Stimulated activated CD4-positive, alpha-beta T cell treated with anti-CD3 and anti-CD28 coated beads, Interleukin-4, amount 100 ng/mL, for 48 hours (primary cell): ENCODE measurements at places on chromosomes 1 and 21.

- no peak for DNase-seq
Measured at GRCh38 chr1:208112401-208112800, 131.8 kb downstream of the PLXNA2 start.

- no peak for DNase-seq
Measured at GRCh38 chr21:46091118-46091517, 6.8 kb upstream of the COL6A2 start.

DNA sequence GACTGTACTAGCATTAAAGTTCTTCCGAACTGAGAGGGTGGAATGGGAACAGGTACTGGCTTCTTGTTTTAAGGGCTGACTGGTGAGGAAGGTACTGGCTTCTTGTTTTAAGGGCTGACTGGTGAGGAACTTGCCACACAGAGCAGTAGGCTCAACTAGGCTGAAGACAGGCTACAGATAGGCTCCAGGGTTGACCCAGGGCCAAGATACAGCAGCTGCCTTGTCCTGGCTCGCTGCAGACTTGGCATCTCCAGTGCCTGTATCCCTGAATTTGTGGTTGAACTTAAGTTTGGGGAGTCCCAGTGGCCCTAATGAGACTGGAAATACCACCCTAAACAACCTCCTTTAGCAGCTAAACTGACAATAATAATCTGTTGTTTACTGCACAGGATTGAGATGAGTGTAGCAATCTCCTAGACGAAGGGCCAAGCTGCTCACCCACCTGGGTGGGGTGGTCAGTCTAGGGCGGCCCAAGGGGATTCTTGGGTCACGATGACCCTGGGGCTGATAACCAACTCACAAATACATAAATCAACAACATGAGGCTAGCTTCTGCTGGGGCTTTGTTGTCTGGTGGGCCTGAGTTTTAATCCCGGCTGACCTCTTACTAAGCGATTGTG, 227.1 kb downstream of the DISC1 start:
- no peak for DNase-seq

DNA sequence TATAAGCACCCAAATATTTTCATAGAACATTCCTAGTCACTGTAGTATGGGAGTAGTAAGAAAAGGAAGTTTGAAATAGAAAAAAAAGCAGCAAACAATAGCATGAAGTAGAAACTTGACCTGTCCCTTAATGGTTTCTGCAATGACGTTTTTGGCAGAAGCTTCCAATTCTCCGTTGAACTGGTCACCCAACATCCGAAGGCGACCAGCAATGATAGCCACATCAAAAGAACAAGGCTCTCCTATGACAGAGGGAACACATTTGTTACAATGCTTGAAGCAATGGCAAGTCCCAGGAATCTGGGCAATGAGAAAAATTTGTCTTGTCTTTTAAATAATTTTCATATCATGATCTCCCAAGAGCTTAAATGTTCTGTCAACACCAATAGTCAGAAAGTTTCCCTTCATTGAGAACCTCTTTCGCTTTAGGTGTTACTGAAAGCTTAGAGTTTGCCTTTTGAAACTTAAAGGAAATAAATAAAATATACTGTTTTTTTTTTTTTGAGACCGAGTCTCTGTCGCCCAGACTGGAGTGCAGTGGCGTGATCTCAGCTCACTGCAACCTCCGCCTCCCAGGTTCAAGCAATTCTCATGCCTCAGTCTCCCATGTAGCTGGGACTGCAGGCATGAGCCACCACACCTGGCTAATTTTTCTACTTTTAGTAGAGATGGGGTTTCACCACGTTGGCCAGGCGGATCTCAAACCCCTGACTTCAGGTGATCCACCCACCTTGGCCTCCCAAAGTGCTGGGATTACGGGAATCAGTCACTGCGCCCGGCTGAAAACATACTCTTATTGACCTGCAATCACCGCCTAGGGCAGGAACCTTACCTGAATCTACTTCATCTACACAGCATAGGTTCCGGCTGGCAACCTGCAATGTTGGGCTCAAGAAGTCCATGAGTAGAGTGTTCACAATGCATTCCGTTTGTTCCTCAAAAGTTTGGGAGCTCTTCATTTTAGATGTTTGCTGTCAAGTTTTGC, 672 bp downstream of the BCL2L15 start:
- no peak for DNase-seq

- no peak for DNase-seq
Measured at GRCh38 chr1:234879147-234880080, 249.2 kb downstream of the TOMM20 start.

DNA sequence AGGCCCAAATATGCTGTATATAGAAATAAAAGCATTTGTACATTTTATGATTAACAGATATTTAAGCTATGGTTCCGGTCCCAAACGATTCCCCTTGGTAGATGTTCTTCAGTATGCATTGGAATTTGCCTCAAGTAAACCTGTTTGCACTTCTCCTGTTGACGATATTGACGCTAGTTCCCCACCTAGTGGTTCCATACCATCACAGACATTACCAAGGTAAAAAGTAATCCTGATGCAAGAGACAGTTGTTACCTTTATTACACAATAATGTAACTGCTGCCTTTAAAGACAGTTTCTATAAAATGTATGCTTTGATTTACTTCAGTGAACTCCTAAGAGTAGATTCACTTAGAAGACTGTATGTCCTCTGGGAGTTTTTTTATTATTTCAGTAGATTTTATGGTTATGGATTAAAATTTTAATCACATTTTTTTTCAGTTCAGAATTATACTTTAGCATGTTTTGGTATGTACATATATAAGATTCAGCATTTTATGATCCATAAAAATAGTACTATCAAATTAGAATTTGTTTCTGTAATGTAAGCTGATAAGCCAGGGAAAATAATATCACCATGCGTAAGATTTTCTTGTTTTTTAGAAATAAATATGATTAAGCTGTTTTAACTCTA, 96.5 kb downstream of the USP25 start:
- DNase-seq = no peak
